ENCODE measurements at places on chromosomes 4 and X.

GRCh38 chr4:79673898-79674297 lies 265.9 kb upstream of the GK2 start:
- DNase-seq = no peak

GRCh38 chrX:104762641-104763040 lies 196.6 kb downstream of the IL1RAPL2 start:
- DNase-seq = no peak

DNA sequence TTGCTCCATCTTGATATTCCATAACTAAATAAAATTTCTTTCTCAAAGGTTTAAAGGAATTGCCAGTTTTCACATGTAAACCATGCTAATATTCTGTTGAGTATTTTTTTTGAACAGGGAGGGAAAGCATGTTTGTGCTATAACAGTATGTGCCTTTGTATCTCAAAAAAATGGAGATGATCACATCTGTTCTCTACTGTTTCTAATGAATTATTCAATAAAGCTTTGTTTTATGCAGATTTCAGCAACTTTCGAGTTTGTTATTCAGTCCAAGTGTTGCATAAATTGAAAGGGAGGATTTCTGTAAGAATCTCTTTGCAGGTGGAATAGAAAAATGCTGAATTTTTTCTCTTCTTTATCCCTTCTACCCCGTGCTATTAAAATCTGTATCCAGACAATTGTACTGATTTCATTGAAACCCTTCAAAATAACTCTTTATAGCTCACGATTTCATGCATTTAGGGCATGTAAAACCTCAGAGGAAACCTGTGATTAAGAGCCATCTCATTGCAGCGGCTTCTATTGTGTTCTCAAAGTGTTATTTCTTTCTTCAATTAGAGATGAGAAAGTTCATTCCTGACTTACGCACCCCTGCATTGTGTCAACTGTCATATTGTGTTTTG lies 42.1 kb downstream of the NEIL3 start:
- no peak for DNase-seq

DNA sequence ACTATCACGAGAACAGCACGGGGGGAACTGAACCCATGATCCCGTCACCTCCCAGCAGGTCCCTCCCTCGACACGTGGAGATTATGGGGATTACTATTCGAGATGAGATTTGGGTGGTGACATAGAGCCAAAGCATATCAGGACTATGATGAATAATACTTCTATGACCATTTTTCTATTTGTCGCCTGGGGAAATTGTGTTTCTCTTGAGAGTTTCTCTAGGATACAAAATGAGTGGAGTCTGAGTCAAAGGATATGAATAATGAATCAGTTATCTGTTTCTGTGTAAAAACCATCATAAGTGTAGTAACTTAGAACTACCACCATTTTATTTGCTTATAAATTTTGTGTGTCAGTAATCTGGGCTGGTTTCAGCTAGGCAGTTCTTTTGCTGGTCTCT lies 533.0 kb upstream of the ARX start:
- DNase-seq = no peak

GRCh38 chr4:150302553-150302952 lies 224.3 kb downstream of the DCLK2 start:
- DNase-seq = no peak

DNA sequence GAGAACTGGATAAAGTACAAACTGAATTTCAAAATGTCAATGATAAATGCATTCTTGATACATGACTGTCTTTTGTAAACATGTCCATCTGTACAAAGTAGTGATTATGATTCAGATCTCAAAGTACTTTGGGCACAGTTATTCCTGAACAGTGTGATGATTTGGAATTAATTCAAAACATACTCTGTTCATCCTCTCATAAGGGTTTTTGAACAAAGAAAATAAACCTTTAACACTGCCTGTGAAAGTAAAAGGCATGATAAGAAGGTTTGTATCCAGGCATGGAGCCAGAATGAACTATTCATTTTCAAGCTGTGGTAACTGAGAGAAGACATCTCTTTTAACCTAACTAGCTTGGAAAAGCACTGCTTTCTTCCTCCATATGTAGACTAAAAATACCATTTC lies 883 bp upstream of the KLHL4 start:
- DNase-seq = no peak
